Skin of body (tissue), 3 donors: ENCODE measurements at places on chromosomes 3 and 15. TPM values are rescaled to one million over a fixed set of nuclear protein-coding genes. Genes with fewer than 3 reads are reported as not detected.

Gene TLR9
- not detected for total RNA-seq

DNA sequence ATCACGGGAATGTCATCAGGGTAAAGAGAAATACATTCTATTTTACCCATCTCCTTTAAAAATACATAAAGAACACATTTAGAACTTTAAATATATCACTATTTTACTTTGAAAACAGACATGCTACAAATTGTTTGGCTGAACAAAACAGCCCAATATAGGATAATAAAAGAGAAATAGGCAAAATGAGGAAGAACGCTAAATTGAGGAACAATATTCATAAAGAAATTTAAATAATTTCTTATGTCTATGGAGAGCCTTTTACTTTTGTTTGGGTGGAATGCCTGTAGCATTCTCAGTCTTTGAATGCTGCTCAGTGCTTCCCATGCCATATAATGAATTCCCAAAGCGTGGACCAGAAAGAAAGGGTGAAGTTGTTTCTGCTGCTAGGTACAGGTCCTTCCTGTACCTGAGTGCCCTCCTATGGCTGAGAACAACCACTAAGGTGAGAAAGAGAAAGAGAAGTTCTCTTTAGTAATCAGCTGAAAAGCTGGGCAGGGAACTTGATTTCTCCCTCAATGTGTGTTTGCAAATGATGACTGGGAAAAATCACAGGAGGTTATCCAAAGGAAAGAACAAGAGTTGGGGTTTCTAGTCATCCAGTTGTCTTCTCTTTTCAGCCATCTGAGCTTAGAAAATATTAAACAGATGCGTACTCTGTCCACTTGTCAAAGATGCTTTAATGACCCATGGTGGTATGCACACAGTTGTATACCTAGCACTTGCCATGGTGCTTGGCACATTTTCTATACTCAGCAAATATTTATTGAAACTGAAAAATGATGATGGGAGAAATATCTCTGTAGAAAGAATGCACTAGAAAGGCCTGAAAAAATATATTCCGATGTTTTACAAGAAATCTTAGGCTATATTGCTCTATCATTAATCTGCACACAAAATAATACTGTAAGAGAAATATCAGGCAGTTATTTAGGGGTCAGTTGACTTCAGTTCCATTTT lies 404.6 kb downstream of the TIGIT start:
- DNase-seq = no peak

Gene SLC12A8
- 4.3 TPM for total RNA-seq

- no peak for DNase-seq
These were observed 33.4 kb upstream of the PRR23E start for GRCh38 chr3:127159543-127159942.

DNA sequence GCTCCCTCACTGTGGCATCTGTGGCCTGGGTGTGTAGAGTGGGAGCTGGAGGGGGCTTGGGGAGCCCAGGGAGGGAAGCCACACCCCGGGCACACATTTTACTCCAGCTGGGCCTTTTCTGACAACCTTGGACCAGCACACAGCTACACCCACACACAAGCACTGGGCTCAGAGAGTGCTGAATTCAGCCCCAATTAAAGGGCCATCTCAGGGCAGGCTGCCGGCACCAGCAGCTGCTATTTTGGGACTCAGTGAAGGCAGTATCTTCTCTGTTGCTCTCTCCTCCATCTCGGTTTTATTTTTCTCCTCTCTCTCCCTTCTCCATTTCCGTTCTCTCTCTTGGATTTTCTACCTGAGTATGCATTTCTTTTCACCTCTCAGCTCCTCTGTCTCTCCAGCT lies 19.1 kb upstream of the TBC1D21 start:
- no peak for DNase-seq

DNA sequence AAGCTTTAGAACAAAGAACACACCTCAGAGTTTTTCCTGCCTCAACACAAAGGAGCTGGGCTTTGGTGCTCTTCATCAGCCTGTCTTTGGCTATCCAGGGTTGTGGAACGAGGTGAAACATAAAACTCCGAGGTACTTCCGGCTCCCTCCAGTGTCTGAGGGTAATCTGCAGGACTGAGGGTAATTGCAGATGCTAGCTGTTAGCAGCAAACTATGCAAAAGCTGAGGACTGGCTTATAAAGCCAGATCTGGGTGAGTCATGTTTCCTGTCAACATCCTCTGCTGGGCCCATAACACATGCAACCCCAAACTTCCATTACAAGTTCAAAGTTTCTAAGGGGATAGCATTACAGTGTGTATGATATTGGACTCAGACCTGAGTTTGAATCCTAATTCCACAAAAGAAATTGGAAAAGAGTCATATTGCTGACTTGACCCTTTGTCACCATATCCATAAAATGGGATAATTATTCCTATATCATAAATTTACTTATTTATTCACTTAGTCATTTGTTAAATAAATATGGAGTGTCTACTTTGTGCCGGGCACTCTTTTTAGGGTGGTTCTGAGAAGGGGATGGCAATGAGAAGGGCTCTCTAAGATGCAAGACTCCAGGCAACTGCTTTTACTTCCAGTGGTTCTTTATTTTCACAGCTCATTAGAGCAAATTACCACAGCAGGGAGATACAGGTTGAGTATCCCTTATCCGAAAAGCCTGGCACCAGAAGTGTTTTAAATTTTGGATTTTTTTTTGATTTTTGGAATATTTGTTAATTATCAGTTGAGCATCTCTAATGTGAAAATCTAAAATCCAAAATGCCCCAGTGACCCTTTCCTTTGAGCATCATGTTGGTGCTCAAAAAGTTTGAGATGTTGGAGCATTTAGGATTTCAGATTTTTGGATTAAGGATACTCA lies 9.5 kb upstream of the TRIM69 start:
- peak; percentile 58 for DNase-seq

Gene SMCO1
- total RNA-seq = 0.79 TPM

DNA sequence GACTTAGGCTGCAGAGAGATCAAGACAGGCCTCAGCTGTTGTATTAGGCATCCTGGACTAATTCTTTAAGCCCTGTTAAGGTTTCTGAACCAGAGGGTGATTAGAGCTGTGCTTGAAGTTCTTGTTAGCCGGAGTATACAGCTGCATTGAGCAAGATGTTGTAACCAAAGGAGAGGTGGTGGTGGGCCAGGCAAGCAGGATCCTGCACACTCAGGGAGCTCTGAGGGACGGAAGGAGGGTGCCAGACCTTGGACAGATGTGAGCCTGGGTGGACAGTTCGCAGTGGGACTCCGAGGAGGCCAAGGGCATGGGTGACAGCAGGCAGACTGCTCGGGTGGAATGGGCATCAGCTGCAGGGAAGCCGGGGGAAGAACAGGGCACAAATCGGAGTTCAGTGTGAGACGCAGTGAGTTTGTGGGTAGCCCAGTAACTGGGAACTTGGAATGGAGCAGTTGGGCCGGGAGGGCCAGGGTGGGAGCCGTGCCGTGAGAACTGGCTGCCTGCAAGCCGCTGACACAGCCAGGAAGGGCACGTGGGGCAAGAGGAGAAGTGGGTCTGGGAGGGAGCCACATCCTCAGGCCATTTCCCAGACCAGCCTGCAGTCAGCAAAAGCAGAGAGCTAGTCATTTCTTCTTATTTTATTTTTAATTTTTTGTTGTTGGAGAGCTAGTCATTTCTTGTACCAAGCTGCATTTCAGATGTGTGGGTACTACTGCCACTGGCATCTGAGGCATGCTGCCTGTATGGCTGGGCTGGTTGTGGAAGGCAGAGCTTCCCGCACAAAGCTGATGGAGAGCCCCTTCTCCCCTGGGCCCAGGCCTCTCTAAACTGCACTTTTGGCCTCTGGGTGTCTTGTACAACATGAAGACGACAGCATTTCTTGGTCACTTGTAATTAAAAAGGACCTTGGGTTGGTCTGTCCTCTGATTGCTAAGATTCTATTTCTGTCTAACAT lies 61.0 kb downstream of the PGPEP1L start:
- DNase-seq = no peak

DNA sequence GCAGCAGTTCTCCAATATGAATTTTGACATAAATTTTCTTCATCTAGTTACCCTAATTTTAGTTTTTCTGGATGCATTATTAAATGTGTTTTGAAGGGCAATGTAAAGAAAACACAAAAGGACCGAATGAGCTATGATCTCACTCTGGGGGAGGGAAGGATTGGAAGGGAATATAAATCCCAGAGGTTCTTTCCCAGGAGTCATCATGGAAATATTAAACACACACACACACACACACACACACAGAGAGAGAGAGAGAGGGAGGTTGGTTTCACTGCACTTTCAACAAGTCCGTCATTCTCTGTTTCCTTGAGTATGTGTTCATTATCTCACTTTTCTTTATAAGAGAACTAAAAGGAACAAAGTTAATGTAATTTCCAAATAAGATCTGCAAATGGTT lies 70.7 kb upstream of the DCBLD2 start:
- peak; percentile 34 for DNase-seq

DNA sequence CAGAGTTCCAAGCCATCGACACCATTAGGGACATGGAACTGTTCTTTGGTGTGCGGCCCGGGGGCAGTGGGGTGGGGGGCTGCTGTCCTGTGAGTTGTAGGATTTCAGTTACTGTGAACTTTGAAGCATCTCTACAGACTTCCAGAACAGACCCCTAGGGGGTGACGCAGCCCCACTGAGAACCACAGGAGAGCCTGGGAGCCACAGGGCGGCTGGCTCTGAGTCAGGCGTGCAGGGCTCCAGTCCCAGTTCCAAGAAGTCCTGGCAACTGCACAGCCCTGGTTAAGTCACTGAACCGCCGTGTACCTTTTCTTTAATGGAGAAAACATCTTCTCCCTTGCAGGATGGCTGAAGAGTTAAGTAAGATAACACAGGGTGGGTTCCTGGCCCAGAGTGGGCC lies 23.5 kb upstream of the LRTM1 start:
- peak; percentile 35 for DNase-seq

DNA sequence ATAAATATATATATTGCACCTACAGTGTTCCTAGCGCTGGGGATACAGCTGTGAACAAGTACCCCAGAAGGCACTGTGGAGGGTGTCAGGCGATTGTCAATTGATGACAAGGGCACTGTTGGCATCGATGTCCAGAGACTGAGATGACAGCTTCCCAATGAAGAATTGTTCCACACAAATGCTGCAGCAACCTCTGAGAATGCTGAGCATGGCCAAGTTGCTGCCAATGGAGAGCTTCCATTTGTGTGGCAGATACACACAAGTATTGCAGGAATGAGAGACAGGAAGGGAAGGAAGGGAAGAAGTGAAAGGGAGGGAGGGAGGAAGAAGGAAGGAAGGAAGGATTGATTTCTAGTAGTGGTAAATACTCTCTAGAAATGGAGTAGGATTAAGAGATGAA lies 21.9 kb downstream of the LRTM1 start:
- DNase-seq = no peak

DNA sequence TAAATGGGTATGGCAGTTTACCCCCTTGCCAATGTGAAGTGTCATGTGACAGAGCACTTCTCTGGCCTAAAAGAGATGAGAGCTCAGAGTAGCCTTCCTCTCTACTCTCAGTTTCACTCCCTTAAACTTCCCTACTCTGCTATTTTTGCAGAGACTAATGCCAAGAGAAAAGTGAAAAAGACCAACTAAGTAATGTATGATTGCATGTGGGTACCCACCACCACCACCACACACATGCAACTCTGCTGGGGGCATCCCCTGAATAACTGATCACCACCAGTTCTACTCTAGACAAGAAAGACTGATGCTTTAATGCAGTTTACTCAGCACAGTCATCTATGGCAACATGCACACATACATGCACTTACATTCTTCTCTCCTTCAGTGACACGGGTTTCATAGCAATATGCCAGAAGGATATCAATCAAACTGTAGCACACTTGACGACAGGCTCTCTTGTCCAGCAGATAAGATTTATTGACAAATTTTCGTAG lies 31.3 kb downstream of the SHQ1 start:
- DNase-seq = no peak

- DNase-seq = no peak
These were observed 63.1 kb upstream of the MCTP2 start for GRCh38 chr15:94168250-94168649.

- no peak for DNase-seq
These were observed 13.8 kb downstream of the SIN3A start for GRCh38 chr15:75437721-75438120.

Gene MYRIP
- total RNA-seq = 0.99 TPM

DNA sequence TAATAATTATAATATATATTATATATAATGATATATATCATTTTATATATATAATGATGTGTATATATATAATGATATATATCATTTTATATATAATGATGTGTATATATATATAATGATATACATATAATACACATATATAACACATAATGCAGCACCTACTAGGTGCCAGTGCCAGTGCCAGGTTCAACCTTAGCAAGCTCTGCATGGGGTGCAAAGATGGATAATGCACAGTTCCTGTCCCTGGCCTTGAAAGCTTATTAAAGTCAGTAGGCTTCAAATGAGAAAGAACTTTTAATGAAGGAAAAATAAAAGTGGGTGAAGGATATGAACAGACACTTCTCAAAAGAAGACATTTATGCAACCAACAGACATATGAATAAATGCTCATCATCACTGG lies 192.7 kb upstream of the SLC2A2 start:
- DNase-seq = no peak

GRCh38 chr15:81752974-81753373 lies 292.8 kb downstream of the MEX3B start:
- peak; percentile 94 for DNase-seq

DNA sequence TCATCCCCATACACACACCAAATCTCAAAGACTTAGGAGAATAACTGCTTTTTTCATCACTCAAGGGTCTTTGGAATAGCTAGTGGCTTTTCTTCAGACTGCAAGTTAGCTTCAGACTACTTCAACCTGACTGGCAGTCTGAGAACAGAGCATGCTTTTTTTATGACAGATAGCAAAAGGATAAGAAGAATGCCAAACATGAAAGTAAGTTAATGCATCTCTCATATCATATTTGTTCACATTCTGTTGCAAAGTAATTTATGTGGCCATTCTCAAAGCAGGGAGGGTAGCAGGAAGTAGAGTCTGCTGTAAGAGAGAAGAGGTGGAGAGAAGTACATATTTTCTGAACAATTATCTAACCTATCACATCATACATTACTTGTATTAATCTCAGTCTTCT lies 544.4 kb downstream of the ZPLD1 start:
- DNase-seq = no peak

DNA sequence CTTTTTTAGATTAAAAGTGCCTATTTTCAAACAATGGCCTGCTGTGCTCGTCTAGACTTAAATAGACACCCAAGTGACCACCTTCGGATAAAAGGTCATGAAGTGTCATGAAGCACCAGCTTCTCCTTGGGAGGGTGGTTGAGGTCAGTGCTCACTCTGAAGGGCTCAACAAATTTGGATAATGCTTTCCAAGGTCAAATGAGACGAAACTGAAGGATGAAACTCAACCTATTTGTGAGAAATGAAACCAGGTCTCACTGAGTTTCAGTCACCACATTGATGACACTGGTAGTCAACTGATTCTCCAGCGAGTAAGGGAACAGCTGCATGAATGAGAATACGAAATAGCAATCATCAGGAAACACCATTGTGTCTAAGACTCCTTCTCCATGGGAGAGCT lies 852.6 kb downstream of the NTRK3 start:
- no peak for DNase-seq

Gene CYP8B1
- not detected for total RNA-seq

Gene KCNAB1
- 6.3 TPM for total RNA-seq

GRCh38 chr15:56468401-56468800 lies 3.5 kb upstream of the MNS1 start:
- DNase-seq = peak; percentile 13
